ENCODE measurements at places on chromosomes 7 and 10.

DNA sequence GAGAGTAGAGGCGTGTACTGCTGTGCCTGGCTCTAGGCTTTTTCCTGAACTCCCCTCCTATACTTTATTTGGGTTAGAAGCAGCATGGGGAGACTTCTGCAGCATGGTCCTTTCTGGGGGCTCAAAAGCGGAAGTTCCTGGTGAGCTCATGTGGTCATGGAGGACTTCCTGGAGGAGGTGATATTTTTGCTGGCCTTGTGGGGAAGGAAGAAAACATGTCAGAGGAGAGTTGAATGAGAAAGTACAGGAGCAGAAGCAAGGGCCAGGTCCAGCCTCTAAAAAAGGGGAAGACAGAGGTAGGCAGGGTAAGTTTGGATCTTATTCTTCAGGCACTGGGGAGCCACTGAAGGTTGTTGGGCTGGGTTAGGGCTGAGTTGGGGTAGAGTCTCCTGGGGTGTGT is 45.5 kb downstream of the CASTOR2 start:
- no peak for DNase-seq

GRCh38 chr10:93454146-93454545 is 28.0 kb downstream of the MYOF start:
- DNase-seq, result no peak

DNA sequence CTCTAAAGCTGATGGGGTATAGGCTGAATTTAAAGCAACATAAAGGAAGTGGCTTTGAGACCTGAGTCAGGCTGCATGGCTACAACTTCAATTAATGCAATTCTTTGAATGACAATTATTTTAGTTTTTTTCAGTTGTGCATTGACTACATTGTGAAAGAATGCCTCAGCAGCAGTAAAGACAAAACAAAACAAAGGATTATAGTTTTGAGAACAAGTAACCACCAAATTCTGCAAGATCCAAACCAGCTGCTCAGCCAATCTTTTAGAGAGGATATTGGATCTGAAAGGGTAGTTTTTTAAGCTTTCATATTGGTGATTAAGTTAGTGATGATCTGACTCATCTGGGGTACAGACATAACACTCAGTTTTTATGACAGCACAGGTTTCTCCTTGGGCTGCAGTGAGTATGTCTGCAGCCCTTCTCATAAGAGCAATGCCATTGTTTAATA is 40.6 kb upstream of the ABCA13 start:
- peak; percentile 34 for DNase-seq

- DNase-seq, result no peak
These were observed 52.5 kb downstream of the WNT2 start for GRCh38 chr7:117270371-117270770.

- DNase-seq, result no peak
These were observed 112.7 kb downstream of the CPXM2 start for GRCh38 chr10:123778719-123779517.

GRCh38 chr10:10846504-10846900 is 171.2 kb upstream of the CELF2 start:
- no peak for DNase-seq

DNA sequence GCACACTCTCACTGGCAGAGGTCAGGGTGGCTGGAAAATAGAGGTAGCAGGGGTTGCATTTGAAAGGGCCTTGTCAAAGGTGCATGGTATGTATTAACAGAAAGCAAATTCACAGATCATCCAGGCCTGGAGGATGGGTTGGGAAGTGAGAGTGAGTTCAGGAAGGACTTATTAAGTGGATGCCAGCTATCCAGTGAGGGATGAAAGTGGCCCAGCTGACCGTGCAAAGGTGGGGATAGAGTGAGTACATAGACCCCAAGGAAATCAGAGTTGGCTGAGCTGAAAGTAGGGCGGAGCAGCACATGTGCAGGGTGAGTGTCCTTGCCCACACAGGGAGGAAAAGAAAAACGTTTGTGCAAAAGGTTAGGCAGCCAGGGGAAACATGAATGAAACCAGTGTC is 58.1 kb downstream of the HECW1 start:
- DNase-seq, result no peak

GRCh38 chr10:29302499-29302898 is 13.6 kb downstream of the LYZL1 start:
- no peak for DNase-seq

DNA sequence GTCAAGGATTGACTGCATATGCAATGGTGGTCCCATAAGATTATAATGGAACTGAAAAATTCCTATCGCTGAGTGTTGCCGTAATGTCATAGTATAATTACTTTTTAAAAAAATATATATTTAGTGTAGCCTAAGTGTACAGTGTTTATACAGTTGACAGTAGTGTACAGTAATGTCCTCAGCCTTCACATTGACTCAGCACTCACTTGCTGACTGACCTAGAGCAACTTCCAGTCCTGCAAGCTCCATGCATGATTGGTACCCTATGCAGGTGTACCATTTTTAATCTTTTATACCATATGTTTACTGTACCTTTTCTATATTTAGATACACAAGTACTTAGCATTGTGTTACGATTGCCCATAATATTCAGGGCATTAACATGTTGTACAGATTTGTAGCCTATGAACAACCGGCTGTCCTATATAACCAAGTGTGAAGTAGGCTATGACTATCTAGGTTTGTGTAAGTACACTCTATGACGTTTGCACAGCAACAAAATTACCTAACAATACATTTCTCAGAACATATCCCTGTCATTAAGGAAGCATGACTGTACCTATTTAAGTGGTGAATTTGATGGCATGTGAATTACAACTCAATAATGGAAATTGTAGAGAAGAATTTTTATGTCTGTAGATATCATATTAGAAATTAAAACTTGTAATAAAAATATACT is 40.9 kb downstream of the CCNY start:
- no peak for DNase-seq

- no peak for DNase-seq
These were observed 4.1 kb upstream of the RNF148 start for GRCh38 chr7:122706836-122707235.

DNA sequence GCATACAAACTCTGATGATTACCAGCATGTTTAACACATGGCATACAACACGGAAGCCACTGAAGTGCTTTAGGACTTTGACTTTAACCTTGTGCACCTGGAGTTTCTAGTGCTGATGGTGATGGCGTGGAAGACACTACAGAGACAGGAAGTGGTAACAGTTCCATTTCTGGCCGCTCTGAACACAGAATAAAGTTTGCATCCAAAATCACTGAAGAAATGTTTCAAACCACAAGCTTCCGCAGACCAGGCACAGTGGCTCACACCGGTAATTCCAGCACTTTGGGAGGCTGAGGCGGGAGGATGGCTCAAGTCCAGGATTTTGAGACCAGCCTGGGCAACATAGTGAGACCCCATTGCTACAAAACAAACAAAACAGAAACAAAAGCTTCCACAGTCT is 40.3 kb upstream of the TNPO3 start:
- DNase-seq, result no peak

DNA sequence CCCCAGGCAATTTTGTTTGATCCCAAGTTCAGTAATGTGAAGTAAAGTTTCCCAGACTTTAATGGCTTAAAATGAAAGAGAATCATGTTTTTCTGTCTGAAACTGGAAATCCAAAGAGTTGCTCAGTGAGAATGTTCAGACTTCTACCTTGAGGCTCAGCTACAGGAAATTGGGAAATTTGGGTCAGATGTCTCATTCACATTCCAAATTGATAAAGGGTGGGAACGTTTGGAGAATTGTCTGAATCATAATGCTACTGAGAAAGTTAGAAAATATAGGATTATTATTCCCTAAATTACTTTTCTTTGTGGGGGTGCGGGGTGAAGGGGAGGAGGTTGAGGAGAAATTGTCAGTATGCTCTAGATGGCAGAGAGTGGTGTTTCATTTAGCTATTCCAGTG is 773.9 kb downstream of the LRMDA start:
- peak; percentile 8 for DNase-seq

DNA sequence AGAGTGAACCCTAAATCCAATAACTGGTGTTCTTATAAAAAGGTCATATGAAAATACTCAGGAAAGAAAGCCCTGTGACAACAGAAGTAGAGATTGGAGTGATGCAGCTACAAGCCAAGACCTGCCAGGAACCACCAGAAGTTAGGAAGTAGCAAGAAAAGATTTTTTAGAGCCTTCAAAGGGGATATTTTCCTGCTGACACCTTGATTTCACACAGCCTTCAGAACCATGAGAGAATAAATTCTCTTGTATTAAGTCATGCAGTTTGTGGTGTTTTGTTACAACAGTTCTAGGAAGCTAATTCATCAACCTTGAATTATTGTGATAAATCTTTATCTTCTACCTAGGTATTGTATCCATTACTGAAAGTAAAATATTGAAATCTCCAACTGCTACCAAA is 81.0 kb downstream of the HYCC1 start:
- DNase-seq, result no peak

- no peak for DNase-seq
These were observed 36.8 kb upstream of the DPYSL4 start for GRCh38 chr10:132149917-132150316.

GRCh38 chr7:28623863-28624262 is 211.5 kb downstream of the CREB5 start:
- no peak for DNase-seq

GRCh38 chr7:16719699-16720098 is 33.9 kb upstream of the TSPAN13 start:
- DNase-seq, result no peak

- no peak for DNase-seq
These were observed 218.8 kb upstream of the CELF2 start for GRCh38 chr10:10798864-10799192.

- no peak for DNase-seq
These were observed 7.4 kb upstream of the VIM start for GRCh38 chr10:17220652-17221100.

DNA sequence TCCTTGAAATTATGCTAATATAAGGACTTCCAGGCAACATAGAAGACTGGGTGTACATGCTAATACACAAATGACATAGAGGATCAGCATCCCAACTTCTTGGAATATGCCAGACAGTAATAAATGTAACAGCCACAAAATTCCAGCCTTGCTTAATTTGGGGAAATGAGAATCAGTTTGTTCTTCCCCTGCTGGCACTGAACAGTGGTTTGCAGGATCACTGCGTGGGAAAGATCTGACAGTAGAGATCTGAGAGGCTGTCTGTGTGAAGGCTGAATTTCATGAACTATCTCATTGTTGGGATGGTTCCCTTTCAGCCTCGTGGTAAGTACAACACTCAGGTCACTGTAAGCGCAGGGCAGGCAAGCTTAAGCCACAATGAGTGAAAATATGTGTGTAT is 1078.0 kb downstream of the LRMDA start:
- no peak for DNase-seq

GRCh38 chr10:78963074-78964034 is 105.4 kb upstream of the ZMIZ1 start:
- no peak for DNase-seq

DNA sequence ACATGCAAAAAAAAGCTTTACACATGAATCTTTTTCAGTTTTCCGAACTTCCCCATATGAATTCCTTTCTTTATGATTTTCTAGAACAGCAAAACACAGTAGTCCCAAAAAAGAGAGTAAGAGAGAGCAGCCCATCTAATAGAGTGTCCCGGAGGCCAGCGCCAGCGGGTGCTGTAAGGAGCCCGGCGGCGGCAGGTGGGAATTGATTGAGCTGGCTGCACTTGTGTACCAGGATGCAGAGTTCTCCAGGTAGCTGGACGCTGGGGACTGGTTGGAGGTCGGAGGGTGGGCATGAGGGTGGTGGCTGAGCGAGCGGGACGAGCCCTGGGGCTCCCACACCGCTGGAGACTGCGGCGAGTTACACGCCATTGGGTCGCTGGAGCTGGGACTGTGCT is 4.0 kb downstream of the DLX5 start:
- DNase-seq, result no peak

DNA sequence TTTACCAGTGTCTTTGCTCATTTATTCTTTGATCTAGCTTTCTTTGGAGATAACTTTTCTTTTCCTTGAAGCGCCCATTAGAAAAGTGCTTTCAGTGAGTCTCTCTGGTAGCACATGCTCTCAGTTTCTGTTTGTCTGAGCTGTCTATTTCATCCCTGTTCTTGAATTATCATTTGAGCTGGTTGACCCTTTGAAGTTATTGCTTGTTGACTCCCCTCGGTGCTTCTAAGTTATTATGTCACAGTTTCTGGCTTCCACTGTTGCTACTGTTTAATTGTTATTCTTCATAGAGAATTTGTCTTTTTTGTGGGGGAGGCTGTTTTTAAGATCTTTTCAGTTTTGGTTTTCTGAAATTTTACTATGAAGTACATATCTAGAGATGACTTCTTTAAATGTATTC is 11.4 kb upstream of the PRF1 start:
- DNase-seq, result no peak

DNA sequence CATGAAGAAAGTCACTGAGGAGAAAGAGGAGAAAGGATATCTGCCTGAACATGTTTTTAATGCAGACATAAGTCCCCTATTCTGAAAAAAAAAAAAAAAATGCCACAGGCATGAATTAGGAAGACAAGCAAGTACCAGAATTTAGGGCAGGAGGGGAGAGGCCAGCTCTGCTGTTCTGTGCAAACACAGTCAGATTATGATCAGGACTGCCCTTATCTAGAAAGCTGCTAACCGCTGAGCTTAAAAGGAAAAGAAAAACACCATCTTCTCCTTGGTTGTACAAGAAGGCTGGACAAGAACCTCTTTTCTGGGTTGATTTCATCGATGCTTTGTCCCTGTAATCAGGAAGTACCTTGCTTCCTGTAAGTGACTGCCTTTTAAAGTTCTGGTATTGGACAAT is 15.3 kb upstream of the PWWP2B start:
- no peak for DNase-seq

DNA sequence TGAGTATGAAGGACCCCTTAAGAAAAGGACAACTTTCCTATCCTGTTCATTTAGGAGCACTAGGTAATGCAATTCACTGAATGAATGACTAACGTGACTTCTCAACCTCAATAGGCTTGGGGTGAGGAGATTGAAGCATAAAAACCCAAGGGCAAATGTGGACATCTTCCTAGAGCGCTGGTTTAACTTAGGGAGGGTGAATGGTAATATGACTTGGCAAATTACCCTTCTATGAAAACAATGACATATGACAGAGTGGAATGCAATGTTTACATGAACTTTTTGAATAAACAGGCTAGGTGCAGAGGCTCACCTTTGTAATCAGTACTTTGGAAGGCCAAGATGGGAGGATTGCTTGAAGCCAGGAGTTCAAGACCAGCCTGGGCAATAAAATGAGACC is 83.9 kb upstream of the ANK3 start:
- DNase-seq, result no peak

DNA sequence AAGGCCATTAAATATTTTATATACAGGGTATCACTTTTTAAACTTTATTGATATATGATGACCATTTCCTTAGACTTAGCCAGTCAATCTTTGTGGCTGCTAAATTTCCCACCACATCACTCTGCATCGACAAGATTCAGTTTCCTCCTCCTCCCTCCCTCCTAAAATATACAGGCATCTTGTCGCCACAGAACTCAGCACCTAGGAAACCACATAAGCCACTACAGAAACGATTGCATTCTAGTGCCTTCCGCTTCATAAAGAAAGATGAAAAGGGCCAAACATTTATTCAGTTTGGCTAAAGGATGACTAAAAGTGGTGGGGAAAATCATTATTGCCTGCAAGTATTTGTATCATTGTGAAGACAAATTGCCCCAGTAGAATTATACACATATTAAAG is 30.7 kb downstream of the ERCC6 start:
- DNase-seq, result no peak

GRCh38 chr10:100569687-100570481 is 34.1 kb downstream of the HIF1AN start:
- DNase-seq, result no peak

GRCh38 chr7:99829524-99830160 is 1.8 kb downstream of the CYP3A43 start:
- no peak for DNase-seq

- DNase-seq, result peak; percentile 59
These were observed 1.8 kb upstream of the ZNF503 start for GRCh38 chr10:75403144-75403938.

- peak; percentile 45 for DNase-seq
These were observed 328.4 kb upstream of the AOAH start for GRCh38 chr7:37052705-37053104.
